Daoy (cell line): ENCODE measurements at places on chromosomes 5 and 9.

DNA sequence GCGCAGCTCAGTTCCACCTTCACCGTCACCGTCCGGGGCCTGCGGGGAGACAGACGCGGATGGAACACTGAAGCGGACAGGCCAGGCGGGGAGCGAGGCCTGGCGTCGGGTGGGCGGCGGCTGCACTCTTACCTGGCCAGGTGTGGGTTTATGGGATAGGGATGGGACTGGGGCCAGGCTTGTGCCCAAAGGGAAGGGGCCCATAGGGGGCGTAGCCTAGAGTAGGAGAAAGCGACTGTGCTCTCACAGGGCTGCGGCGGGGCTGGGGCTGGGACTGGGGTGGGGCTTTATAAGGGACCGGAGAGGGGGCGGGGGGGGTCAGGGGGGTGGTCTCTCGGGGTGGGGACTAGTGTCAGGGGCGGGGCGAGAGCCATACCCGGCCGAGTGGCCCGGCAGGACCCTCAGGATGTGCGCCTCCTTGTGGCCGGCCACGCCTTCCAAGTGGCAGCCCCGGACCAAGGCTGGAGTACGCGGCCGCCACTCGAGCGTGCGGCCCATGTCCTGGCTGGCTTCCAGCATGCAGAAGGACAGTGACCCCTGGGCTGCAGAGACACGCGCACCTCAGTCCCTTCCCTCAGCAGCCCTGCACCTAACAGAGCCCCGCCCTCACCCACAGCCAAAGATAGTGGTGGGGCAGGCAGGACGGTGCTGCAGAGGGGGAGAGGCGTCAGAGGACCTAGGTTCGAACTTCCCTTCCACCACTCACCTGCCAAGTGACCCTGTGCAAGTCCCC, 22.8 kb downstream of the FPGS start:
- DNase-seq: no peak

DNA sequence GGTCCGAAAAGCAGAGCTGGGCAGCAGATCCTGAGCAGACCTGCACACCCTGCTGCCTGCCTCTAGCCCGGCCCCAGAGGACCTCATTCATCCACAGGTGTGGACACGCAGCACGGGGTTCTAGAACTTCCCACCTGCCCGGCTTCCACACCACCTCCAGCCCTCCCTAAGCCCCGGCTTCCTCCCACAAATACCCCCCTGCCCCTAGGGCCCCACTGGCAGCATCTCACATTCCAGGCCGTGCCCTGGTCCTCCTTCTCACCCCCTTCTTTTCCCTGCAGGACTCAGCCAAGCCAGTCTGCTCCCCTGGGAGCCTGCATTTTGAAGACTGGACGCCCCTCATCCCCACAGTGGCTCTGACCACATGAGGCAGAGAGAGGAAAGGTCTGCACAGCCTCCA, 138.9 kb downstream of the ADAMTS2 start:
- no peak for DNase-seq

DNA sequence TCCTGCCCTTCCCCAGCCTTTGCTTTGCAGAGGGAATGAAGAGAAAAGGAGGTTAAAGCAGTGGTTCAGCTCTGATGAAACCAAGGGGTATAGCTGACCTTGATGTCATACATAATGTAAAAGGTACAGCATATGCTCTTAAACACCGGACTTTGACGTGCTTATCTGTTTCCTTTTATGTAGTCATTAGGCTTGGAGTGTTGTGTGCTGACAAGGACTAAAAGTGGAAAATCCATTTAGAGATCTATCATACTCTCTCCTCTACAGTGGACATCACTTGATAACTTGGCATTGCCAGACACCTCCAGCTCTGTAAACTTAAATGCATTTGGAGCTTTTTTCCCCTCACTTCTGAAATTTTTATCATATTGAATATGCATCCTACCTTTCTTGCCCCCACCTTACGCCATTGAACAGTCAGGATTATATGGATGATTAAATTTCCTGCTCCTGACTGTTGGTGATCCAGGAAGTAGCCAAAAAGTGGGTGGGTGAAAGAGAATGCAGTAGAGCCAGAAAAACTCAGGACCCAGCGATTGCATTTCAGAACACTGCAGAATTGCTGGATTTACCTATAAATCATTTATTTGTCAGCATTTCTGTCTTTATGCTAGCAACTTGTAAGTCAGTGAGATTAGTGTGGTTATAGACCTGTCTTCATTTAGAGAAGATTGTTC, 4.1 kb downstream of the TNFAIP8 start:
- no peak for DNase-seq

- no peak for DNase-seq
Measured at GRCh38 chr5:169367861-169368260, 66.9 kb upstream of the SLIT3 start.
